ENCODE measurements at places on chromosomes 13 and 19.
A peak's percentile ranks its signal among the peaks of the same experiment; 100 is the strongest.

- DNase-seq: no peak
These were observed 31.6 kb upstream of the SPATA13 start for GRCh38 chr13:24128962-24129361.

- DNase-seq: no peak
These were observed 20.1 kb upstream of the ARHGEF18 start for GRCh38 chr19:7328647-7329046.

GRCh38 chr13:47726394-47726793 is 274.7 kb downstream of the SUCLA2 start:
- no peak for DNase-seq

- DNase-seq: peak; percentile 71
These were observed 781 bp downstream of the QPCTL start for GRCh38 chr19:45693106-45693788.

DNA sequence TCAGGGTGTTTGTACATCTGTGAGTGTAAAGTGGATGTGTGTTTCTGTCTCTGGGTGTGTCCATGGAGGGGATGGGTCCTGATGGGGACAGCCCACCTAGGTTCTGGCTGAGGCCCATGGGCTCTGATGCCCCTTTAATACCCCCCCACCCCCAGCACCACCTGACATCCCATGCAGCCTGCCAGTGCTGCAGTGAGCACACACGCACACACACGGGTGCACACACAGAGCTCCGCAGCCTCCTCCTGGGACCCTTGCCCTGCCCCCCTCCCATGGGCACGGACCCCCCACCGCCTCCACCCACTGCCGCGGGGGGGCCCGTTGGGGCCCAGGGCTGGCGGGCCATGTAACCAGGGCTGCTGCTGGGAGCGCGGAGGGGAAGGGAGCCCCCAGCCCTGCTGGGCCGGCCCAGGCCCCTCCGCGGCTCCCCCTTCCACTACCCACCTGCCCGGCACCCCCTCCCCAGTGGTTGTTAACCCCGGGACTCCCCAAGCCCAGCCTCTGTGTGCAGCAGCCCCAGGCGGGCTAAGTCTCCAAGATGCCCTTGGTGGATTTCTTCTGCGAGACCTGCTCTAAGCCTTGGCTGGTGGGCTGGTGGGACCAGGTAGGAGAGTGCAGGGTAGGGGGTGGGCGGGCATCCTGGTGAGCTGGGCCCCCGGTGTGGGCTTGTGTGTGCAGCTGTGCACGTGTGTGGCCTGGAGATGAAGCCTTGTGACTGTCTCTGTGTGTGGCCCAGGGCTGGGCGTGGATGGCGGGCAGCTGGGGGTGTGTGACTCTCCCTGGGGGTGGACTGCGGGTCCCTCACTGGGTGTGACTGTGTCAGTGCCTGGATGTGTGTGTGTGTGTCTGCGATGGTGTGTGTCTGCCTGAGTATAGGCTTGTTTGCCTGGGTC is 32.6 kb downstream of the PDE4A start:
- no peak for DNase-seq
